ENCODE measurements at places on chromosomes 1 and 21.

- DNase-seq = no peak
Measured at GRCh38 chr1:182348961-182349747, 42.4 kb downstream of the GLUL start.

GRCh38 chr1:115291741-115292140, 46.3 kb downstream of the NGF start:
- DNase-seq = no peak

DNA sequence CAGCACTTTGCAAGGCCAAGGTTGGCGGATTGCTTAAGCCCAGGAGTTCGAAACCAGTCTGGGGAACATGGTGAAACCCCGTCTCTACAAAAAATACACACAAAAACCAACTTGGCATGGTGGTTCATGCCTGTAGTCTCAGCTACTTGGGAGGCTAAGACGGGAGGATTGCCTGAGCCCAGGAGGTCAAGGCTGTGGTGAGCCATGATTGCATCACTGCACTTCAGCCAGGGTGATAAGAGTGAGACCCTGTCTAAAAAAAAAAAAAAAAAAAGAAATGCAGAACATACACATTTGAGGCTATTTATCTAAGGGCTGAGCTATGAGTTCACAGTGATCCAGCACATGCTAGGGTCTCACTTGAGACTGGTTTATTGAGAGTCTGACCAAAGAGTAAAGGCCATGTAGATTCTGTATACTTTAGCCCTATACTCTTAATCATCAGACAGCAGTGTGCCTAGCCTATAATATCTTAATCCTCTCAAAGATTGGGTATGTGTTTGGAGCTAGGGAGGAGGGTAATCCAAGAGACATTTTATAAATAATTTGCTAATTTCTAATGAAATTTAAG, 23.9 kb downstream of the RNF2 start:
- DNase-seq = no peak

DNA sequence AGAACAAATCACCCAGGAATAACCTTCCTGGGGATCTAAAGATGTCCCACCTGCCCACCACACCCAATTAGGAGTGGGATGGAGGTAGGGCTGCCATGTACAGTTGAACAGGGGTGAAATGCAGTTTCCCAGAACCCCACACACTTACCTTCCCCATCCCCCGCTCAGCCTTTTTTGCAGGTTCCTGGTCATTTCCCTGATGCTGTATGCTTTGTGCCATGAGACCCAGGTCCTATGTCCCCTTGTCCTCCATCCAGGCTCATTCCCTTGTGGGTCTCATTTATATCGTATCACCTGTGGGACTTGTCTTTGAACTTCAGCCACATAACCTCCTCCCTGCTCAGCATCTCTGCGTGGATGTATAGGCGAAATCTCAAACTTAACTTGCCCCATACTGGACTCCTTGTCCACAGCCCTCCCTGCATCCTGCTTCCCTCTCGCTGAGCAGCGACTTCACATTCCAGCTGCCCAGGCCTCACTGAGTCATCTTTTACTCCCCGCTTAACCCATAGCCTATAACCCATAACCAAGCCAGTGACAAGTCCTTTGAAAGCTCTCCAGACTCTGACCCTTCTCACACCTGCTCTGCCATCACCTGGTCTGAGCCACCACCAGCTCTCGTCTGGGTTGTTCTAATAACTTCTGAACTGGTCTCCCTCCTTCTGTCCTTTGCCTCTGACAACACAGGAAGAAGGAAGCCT, 4.7 kb downstream of the LDLRAD2 start:
- DNase-seq = no peak

- DNase-seq = no peak
Measured at GRCh38 chr1:62295921-62296491, 23.2 kb downstream of the KANK4 start.

DNA sequence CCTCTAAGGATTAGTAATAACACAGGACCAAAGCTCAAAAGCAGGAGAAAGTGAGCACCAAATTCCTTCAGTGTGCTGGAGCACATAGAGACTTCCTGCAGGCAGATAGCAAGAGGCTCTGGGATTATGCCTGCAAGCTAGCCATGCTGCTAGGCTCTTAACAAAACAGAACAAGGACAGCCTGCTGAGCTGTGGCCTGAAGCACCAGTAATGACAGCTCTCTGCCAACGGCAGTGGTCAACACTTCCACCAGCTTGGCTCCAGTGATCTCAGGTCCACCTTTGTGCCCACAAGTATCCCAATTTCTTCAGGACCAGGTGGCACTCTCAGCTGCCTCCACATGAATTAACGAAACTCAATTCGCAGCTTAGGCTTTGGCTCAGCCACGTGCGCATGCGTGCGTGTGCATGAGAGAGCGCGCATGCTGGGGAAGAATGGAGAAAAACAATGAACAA, 64.2 kb downstream of the SLC45A1 start:
- DNase-seq = no peak
